CD4-positive, alpha-beta memory T cell (primary cell): ENCODE measurements at places on chromosomes 4 and X.

- DNase-seq = no peak
These were observed 22.6 kb downstream of the FGFRL1 start for GRCh38 chr4:1033840-1034551.

- DNase-seq = no peak
These were observed 18.4 kb downstream of the DCLK2 start for GRCh38 chr4:150096625-150097024.

GRCh38 chr4:189121336-189121735 is 819.3 kb upstream of the FRG1 start:
- DNase-seq = no peak

DNA sequence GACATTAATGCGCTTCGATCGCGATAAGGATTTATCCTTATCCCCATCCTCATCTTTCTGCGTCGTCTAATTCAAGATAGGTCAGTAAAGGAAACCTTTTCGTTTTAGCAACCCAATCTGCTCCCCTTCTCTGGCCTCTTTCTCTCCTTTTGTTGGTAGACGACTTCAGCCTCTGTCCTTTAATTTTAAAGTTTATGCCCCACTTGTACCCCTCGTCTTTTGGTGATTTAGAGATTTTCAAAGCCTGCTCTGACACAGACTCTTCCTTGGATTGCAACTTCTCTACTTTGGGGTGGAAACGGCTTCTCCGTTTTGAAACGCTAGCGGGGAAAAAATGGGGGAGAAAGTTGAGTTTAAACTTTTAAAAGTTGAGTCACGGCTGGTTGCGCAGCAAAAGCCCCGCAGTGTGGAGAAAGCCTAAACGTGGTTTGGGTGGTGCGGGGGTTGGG is 528 bp upstream of the FGF2 start:
- no peak for DNase-seq

GRCh38 chr4:71860643-71861042 is 76.8 kb upstream of the GC start:
- DNase-seq = no peak

- DNase-seq = no peak
These were observed 165.4 kb downstream of the SH3BGRL start for GRCh38 chrX:81367291-81367690.

DNA sequence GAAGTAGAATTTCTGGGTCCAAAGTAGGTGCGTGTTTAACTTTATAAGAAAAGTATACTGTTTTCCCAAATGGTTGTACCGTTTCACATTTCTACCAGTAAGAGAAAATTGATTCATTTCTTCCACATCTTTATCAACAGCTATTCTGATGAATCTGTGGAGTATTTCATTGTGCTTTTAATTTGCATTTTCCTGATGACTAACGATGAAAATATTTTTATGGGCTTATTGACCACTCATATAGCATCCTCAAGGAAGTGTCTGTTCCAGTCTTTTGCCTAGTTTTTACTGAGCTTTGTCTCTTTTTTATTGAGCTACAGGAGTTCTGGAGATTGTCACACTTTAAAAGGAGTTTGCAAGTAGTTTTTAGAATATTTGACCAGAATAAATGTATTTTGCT is 92.6 kb downstream of the ASB9 start:
- DNase-seq = no peak

DNA sequence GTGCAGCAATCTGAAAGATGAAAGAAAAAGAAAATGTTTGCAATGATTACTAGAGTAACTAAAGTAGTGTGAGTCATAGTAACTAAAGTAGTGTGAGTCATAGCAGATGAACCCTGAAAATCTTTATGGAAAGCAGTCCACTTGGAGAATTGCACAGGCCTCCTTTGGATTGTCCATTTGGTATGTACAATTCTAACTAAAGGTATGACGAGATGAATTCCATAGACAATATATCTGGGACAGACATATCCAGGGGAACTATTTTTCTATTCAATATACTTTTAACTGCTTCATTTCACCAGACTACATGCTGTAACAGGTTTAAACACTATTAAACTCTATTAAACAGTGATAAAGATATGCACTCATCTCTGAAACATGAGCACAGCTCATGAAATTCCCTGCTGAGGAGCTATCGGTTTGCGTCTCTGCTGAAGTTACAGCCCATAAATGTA is 798.7 kb downstream of the PCDH7 start:
- DNase-seq = peak; percentile 24

DNA sequence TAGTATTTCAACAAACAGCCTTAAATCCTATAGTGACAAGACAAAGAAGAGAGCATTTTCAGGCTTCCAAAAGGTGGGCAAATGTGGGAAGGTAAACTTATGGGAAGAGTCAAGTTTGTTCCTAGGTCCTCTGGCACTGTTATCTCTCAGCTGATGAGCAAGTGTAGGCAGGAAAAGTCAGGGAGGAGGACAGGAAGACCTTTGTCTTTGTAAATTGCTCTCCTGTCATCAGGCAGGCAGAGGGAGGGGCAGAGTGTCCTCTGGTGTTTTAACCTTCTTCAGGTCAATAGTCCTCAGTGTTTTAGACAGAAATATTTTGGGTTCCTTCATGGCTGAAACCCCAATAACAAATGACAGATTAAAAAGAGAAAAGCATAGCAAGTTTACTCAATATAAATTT is 13.5 kb upstream of the GEMIN8 start:
- no peak for DNase-seq

GRCh38 chrX:6004529-6004928 is 224.1 kb downstream of the NLGN4X start:
- no peak for DNase-seq

DNA sequence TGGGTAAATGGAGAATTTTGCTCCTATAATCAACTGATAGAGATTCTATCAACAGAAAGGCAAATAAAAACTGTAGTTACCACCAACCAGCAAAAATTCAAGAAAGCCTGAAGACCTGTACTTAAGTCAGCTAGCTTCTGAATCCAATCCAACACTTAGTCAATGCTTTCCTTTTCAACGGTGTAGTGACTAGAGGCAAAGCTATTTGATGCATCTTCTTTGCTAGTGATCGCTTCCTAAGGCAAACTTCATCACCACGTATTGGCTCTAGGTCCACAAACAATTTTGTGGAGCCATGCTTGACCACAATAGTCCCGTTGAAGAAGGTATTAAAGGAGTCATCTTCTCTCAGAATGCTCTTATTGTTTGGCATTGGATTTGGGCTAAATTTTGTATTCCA is 25.0 kb upstream of the UBA6 start:
- DNase-seq = no peak
